ENCODE measurements at places on chromosomes 12 and 14. TPM values are rescaled to one million over a fixed set of nuclear protein-coding genes. Genes with fewer than 3 reads are reported as not detected.

DNA sequence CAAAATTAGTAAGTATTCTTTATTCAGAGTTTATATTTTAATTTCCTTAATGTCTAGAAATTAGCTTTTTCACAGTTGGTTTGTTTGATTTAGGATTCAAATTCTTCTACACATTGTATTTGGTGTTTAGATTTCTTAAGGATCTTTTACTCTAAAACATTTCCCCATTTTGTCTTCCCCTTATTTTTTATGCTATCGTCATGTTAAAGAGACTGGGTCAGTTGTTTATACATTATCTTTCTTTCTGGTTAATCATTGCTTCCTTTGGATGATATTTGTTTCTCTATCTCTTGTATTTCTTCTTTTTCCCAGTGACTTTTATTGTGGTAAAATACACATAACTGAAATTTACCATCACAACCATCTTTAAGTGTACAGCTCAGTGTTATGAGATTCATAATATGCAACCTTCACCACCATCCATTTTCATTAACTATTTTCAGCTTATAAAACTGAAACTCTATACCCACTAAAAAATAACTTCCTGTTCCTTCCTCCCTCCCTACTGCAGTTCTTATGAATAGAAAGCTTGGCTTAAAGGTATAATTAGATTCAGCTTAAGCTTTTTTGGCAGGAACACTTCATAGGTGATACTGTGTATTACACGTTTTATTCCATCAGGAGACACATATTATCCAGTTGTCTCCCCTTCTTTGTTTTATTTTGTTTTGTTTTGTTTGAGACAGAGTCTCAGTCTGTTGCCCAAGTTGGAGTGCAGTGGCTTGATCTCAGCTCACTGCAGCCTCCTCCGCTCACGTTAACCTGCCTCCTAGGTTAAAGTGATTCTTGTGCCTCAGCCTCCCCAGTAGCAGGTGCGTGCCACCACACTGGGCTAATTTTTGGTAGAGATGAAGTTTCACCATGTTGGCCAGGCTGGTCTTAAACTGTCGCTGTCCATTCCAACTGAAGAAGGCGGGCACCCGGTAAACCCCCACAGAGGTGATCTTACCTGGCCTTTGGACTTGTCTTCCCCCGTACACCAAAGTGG lies 45.0 kb downstream of the NOPCHAP1 start:
- no peak for DNase-seq

- no peak for DNase-seq
These were observed 82.7 kb downstream of the LGMN start for GRCh38 chr14:92665661-92666110.

DNA sequence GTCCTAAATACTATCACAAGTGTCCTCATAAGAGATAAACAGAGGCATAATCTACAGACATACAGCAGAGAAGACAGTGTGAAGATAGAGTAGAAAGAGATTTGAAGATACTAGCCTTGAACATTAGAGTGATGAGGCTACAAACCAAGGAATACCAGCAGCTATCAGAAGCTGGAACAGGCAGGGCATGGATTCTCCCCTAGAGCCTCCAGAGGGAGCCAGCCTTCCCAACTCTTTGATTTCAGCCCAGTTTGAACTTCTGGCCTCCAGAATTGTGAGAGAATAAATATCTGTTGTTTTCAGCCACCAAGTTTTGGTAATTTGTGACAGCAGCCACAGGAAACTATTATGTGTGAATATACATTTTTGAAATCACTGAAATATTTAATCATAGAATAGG lies 47.2 kb downstream of the CCDC91 start:
- DNase-seq: no peak

The JKAMP gene
- total RNA-seq: 33.7 TPM
